Thymus (tissue), 14 donors: ENCODE measurements at places on chromosomes 7 and 10.

- no peak for DNase-seq
These were observed 167.2 kb downstream of the CALN1 start for GRCh38 chr7:72244826-72245398.

- DNase-seq = no peak
These were observed 3.4 kb downstream of the CAV1 start for GRCh38 chr7:116528008-116528789.

DNA sequence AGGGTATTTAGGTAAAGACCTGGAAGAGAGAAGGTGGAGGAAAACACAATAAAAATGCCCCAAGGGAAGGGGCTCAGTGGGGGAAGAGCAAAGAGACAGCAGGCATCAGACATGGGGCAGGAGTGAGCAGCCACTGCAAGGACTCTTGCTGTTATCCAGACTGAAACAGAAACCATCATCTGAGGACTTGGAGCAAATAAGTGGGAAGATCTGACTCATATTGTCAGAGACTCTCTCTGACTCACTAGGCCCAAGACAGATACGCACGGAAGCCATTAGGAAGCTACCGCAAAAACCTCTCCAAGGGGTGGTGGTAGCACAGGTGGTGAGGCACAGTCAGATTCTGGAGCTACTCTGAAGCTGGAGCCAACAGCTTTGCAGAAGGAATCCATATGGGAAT is 110.7 kb downstream of the RNF32 start:
- no peak for DNase-seq

DNA sequence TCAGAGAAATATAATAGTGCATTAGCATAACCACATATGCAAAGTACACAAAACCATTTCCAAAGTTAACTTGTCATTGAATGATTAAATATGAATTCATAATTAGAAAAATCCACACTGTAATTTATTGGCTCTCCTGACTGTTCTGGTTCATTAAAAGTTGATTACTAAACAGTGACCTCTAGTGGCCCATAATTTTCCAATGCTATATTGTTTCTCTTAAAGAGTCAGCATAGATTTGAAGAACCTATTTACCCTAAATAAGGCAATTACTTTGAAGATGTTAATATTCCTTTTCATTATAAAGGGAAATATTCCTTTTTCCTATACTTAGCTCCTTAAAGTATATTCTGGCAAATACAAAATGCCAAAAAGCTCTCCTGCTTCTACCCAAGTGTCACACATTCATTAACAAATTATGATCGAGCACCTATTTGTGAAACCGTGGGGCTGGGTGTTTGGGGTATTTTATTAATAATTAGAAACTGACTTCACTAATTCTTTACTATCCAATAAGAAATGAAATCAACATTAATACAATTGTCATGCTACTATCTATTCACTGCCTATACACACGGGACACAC is 86.2 kb downstream of the HIBADH start:
- peak; percentile 26 for DNase-seq

DNA sequence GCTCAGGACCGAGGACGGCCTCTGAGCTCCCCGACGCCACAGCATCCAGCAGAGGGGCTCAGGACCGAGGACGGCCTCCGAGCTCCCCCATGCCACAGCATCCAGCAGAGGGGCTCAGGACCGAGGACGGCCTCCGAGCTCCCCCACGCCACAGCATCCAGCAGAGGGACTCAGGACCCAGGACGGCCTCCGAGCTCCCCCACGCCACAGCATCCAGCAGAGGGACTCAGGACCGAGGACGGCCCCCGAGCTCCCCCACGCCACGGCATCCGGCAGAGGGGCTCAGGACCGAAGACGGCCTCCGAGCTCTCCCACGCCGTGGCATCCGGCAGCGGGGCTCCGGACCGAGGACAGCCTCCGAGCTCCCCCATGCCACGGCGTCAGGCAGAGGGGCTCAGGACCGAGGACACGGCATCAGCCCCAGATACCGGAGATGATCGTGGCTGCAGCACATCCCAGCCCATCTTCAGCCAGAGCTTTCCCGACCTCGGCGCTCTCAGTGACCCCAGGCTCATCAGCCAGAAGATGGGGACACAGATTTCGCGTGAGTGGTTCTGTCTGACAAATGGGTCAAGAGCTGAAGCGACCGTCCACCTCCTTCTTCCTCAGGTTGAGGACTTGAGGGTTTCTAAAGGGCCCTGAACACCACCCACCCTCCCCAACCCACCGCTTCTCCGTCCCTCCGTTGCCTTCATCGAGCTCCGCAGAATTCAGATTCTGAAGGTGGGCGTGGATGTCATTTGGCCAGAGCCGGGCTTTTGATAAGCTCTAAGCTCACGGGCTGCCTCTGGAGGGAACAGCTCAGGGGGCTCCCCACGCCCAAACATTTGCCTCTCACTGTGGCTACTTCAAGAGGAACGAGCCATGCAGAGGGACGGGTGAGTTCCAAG is 55.8 kb upstream of the DNAAF5 start:
- no peak for DNase-seq

DNA sequence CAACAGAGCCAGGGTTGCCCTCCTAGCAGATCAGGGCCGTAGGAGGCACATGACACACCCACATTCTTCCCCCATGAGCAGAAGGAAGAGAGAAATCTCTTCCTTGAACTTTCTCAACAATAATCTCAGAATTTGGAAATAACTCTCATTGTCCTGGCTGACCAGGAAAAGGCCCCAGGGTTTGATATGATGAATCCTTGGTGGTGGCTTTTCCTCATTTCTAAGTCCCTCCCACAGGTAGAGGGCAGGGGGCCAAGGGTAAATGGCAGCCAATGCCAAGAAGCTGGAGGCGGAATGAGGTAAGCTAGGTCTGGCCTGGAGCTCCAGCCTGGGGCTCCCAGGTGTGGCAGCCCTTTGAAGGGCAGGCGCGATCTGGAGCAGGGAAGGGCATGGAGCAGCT is 67.8 kb downstream of the GRB10 start:
- no peak for DNase-seq

DNA sequence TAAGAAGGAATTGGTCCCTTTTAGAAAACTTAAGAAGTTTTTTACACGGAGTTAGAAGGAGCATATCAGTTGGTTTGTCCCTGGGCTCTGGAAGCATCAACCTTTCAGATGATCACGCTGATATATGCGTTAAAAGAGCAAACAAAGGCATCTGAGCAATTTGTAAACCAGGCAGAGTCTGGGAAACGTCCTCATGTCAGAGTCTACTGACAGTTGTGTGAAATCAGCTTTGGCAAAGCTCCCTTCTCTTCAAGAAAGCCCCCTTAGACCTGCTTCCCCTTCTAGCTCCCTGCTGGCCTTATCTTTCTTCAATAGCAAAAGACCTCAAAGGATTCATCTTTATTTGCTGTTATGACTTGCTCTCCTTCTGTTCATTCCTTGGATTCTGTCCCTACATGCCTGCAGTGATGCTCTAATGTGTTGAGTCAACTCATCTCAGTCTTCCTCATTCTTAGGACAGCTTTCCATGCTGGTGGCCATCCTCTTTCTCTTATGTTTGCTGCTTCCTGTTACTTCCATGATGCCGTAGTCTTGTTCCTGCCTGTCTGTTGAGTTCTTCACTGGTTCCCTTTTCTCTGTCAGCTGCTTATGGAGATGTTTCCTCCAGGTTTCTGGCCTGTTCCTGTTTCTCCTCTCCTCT is 106.5 kb upstream of the BMPER start:
- DNase-seq = no peak

- DNase-seq = no peak
These were observed 150.0 kb upstream of the NEBL start for GRCh38 chr10:21047096-21047495.

DNA sequence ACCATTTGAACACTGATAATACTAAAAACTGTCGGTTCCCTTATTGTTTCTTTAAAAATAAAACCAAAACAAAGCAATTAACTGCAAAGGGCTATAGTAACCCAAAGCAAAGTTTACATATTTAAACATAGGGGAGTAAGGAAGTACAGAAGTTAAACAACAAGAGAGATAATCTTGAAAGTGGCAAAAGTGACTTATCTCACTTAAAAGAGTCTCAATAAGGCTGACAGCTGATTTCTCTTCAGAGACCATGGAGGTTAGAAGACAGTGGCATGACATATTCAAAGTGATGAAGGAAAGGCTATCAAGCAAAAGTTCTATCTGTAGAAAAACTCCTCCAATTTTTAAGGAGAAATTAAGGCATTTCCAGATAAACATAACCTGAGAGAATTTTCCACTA is 233.5 kb upstream of the HDAC9 start:
- no peak for DNase-seq

- DNase-seq = peak; percentile 89
These were observed 40.0 kb downstream of the HK1 start for GRCh38 chr10:69318106-69318866.

DNA sequence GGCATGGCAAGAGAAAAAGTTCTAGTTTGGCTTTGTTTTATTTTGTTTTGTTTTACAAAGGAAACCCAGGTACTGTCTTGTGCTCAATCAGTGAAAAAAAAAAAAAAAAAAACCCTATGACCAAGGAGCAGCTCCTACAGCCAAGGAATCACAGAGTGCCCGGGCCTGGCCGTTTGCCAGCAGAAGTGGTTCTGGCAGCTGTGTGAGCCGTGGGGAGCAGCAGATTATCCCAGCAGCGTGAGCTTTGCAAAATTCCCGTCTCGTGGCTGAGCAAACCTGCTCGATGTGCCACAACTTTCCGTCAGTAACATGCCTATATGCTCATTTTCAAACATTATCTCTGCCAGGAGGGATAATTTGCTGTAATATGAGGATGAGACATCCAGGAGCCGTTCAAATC is 293.7 kb downstream of the POU6F2 start:
- no peak for DNase-seq

DNA sequence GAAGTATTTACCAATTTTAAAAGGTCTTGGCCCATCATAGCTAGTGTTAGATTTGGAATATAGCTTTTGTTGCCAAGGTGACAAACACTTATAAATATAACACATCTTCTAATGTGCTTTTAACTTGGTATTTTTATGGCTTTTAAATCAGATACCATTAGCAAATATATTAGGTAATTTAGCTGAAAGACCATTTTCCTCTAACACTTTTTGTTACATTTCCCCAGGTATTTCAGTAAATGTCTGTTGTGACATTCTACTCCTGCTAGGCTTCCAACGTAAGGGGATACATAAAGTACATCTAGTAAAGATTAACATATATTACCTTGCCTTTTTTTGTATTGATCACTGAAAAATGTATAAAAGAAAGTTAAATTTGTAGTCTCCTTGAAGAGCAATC is 75.0 kb upstream of the SEM1 start:
- DNase-seq = no peak

DNA sequence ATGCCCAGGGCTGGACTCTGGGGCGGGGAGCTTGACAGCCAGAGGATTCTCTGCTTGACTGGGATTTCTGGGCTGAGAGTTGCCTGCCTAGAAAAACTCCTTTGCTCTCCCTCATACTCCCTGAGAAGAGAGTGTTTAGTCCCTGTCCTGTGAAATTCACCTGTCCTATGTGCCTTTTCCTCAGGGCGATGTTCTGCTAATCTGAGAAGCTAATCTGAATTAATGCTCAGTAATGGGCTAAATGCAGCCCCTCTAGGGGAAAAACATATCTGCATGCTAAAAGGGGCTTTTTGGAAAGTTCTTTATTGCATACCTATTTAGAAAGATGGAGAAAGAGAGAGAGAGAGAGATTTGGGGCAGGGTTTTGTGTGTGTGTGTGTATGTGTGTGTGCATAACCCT is 454.4 kb downstream of the GATA3 start:
- no peak for DNase-seq

GRCh38 chr7:91323626-91324158 is 59.5 kb downstream of the FZD1 start:
- DNase-seq = no peak

GRCh38 chr7:1460821-1461645 is 1.8 kb upstream of the MICALL2 start:
- DNase-seq = no peak

DNA sequence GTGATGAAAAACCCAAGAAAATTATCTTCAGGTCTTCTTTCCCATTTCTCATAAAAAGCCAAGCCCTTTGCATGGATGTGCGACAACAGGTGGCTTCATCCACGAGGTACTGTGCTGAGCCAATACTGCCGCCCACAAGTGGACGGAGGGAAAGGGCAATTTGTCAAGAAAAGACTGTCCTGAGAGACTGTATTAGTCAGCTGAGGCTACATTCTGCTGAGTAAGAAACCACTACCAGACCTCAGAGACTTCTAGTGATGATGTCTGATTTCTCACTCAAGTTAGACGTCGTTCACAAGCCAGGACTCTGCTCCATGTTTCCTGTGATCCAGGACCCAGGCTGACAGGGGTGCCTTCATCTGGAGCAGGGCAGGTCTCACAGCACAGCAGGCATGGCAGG is 171.5 kb upstream of the CDCA7L start:
- no peak for DNase-seq

- DNase-seq = no peak
These were observed 82.3 kb downstream of the MAD1L1 start for GRCh38 chr7:2150445-2150815.

DNA sequence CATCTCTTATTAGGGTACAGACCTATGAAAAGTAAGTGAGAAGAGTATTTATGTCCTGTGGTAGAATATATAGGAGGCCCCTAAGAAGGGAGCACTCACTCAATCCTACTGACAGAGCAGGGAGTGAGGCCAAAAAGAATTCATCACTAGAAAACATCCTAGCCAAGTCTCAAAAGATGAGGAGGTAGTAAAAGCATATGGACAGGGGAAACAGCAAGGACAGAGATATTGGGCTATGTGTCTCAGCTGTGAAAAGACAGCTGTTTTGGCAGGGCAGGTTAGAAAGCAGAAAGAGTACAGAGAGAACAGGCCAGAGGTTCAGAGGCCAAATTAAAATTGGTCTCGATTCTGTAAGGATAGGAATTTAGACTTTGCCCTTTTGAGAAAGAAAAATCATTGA is 548.3 kb upstream of the ANKRD30A start:
- no peak for DNase-seq

GRCh38 chr7:75616421-75617167 is 122.1 kb downstream of the HIP1 start:
- DNase-seq = no peak

DNA sequence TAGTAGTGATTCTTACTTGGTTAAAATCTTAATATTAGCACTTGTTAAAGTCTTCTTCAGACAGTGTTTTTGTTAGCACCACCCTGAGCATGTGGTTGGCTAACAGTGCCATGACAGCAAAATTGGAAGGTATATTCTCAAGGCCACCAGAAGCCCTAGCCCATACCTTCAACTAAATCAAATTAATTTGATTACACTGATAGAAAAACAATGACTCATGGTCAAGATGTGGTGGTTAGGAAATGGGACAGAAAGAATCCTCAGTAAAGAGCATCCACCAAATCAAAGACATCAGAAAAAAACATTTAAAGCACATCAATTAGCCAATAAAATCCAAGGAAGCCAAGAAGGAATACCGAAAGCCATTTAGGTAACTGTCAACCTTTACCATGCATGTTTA is 75.5 kb downstream of the PIP4K2A start:
- no peak for DNase-seq

DNA sequence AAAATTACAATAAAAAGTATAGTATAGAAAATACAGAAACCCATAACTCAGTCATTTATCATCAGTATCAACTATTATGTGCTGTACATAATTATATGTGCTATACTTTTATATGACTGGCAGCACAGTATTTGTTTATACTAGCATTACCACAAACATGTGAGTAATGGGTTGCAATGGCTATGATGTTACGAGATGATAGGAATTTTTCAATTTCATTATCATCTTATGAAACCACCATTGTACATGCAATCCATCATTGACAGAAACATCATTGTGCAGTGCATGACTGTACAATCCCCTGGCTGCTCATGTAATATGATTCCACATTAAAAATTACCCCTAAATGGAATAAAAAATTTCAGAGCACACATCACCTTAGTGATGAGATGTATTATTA is 55.7 kb upstream of the TMEM229A start:
- no peak for DNase-seq
